ENCODE measurements at places on chromosomes 6 and 20.

- no peak for DNase-seq
Measured at GRCh38 chr20:41004531-41005360, 23.9 kb upstream of the TOP1 start.

DNA sequence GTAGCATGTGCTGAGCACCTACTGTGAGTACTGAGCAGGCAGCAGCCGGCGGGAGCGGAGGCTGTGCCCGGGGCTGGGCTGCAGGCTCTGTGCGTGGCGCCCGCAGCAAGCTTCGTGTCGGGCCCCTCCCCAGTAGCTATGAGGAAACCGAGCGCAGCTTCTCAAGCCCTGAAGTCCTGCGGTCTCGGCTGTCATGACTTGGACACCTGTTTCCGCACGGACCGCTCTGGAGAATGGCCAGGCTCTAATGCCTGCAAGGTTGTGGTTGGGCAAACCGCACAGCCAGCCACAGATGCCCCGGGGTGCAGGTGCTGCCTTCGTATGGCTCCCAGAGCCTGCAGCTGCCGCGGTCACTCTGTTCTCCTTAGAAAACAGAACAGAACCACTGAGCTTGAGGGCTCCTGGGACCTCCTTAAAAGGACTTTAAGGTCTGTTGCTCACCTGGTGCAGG, 33.7 kb downstream of the PYGB start:
- no peak for DNase-seq

DNA sequence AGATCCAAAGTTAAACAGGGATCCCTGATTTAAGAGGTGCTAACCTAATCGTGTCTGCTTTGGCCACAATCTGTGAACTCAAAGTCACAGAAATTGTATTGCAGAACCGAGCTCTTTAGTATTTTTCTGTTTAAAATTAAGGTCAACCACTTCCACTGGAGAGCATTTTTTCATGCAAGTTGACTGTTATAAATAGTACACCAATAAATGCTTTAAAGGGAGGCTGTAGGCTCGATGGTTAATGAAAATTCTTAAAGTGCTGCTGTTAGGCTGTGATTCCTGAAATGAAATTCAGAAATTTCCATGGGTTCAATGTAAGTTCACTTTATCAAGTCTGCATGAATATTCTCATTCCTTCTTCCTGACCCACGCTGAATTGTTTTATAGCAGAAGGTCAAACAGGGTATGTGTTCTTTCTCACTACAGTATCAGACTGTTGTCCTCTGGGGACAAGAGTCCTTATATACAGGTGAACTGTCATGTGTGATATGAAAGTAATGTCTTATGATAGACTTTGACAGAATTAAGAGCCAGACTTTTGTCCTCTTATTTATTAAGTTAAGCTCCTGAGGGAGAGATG, 92.5 kb upstream of the HDGFL1 start:
- DNase-seq: no peak

DNA sequence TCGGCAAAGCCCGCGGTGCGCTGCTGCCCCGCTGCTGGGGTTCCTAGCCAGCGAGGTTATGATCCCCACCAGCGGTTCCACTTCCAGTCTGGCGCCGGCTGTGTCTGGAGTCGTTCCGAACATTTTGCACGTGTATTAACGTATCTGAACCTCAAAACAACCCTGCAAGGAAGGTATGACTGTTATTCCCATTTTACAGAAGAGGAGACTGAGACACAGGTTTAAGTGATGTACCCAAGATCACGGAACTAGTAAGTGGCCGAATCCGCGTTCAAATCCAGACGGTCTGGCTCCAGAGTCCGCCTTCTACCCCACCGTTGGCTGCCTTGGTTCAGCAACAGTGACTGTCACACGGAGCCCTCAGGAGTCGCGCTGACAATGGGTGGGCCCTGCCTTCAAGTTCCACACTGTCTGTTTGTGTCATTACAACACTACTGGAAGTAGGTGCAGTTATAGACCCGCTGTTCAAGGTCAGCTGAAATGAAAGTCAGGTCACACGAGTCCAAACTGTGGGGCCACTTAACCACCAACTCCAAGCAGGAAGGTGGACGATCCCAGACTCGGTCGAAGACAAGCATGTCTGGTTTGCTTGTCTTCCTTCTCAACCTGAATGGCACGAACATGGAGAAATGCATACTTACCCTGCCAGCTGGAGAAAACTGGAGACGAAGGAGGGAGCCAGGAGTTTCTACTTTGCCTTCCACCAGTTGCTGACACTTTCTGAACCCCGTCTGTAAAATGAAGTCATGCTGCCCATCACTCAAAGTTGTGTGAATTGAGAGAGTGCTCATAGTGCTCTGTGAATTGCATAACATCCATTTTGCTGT, 803 bp upstream of the SRXN1 start:
- DNase-seq: no peak

- no peak for DNase-seq
Measured at GRCh38 chr20:2697768-2698167, 5.2 kb downstream of the EBF4 start.

- DNase-seq: peak; percentile 21
Measured at GRCh38 chr6:74259981-74260380, 564.0 kb downstream of the CD109 start.

DNA sequence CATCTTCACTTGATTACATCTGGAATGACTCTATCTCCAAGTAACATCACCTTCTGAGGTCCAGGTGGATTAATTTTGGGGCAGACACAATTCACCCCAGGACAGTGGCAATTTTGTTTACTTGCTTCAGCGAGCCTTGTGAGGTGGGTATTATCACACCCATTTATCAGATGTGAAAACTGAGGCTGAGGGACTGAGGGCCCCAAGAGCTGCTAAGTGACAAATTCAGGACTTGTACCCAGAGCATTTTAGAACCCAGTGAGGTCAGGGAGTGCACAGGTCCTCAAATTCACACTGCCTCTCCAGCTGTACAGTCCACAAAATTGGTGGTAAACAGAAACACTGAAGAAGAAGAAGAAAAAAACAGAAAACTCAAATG, 125.2 kb upstream of the PMEPA1 start:
- no peak for DNase-seq

- peak; percentile 51 for DNase-seq
Measured at GRCh38 chr20:1856424-1856823, 38.8 kb upstream of the SIRPA start.

GRCh38 chr20:10641893-10642292, 31.9 kb downstream of the JAG1 start:
- no peak for DNase-seq

DNA sequence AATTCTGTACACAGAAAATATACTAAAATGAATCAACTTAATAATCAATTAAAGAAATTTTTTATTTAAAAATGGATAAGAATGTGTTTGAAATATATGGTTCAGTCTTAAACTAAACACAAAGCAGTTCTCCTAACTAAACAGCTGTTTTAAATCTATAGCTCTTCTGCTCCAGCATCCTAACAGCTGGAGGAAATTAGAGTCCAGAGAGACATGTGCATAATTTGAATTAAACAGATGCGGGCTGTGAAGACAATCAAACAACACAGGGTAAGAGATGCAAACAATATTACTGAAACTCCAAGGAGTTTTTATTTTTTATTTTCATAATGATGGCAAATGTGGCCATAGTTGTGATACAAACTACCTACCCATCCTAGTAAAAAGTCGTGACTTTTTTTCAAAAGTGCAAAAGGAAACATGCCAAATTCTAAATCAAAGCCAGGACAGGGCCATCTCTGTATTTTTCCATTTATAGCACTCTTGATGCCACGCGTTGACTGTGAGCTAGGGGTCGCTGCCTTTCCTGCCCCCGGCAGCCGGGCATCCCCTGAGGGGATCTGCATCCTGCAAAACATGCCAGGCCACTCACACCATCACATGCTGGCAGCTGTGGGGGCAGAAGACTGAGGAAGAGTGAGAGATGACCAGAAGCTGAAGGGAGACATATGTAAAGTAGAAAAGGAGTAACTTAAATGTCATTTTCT, 310.6 kb downstream of the PRKN start:
- peak; percentile 2 for DNase-seq

DNA sequence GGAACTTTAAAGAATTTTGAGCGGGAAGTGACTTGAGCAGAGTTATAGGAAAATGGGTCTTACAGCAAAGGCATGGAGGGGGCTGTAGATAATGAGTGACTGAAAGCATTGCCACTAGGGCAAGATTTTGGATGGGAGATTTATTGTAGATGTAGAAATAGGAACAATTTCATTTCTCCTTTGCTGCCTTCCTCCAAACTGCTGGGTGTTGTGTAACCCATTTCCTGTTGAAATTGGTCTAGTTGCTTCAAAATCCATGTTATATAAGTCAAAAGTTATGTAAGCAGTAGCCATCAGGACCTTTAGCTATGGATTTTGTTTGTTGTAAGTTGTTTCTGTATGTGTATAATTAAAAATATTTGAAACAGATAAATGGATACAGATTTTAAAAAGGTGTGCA, 11.1 kb downstream of the YWHAB start:
- DNase-seq: no peak

- DNase-seq: no peak
Measured at GRCh38 chr6:169803816-169804340, 52.5 kb downstream of the ERMARD start.

- no peak for DNase-seq
Measured at GRCh38 chr6:84776392-84776791, 12.0 kb upstream of the TBX18 start.

DNA sequence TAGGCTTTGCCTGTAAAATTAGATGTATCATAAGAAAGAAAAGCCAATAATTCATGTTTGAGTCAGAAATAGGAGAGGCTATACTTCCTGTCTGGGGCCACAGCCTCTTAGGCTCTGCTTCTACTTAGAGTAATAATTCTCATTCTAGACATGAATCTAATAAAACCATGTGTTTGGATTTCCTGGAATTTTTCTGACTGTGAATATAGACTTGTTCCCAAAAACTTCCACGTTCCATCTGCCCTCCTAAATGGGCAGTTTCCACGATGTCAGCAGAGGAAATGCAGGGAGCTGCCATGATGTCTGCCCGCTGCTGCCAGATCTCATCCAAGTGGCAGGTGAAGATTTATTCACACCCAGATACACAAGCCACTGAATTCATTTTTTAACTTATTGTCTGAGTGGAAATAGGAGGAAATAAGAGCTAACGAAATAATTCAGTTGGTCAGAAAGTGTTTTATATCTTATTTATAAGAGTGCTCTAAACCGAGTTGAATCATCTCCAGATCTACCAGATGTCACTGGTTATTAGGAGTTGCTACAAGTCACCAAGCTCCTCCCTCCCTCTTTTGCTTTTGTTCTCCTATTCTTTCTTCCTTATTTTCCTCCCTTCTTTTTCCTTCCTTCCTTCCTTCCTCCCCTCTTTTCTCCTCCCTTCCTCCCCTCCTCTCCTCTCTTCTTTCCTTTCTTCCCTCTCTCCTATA, 69.3 kb downstream of the ALDH8A1 start:
- DNase-seq: peak; percentile 79

DNA sequence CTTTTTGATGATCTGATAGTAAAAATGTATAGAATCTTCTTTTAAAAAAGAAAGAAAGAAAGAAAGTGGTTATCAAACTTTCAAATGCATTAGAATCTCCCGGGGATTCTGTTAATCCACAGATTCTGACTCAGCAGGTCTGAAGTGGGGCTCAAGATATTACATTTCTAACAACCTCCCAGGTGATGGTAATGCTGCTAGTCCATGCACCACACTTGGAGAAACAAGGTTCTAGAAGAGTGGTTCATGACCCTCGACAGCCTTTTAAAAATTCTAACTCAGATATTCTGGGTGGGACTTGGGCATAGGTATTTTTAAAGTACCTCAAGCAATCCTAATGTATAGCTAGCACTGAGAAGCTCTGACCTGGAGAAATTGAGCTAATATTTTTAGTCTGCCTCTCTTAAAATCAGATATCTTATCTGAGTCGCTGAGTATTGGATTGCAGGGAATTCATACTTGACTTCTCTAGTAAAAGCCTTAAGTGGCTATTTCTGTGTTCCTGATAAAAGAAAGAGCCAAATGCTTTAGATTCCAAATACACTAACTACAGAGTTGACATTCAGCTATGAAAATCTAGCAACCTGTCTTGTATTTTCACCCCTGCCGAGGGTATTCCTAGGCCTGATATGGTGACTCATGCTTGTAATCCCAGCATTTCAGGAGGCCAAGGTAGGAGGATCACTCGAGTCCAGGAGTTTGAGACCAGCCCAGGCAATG, 252.4 kb downstream of the PHACTR1 start:
- no peak for DNase-seq

GRCh38 chr20:59333951-59334350, 33.5 kb downstream of the EDN3 start:
- no peak for DNase-seq

GRCh38 chr6:101114703-101115102, 233.6 kb upstream of the ASCC3 start:
- DNase-seq: peak; percentile 39

DNA sequence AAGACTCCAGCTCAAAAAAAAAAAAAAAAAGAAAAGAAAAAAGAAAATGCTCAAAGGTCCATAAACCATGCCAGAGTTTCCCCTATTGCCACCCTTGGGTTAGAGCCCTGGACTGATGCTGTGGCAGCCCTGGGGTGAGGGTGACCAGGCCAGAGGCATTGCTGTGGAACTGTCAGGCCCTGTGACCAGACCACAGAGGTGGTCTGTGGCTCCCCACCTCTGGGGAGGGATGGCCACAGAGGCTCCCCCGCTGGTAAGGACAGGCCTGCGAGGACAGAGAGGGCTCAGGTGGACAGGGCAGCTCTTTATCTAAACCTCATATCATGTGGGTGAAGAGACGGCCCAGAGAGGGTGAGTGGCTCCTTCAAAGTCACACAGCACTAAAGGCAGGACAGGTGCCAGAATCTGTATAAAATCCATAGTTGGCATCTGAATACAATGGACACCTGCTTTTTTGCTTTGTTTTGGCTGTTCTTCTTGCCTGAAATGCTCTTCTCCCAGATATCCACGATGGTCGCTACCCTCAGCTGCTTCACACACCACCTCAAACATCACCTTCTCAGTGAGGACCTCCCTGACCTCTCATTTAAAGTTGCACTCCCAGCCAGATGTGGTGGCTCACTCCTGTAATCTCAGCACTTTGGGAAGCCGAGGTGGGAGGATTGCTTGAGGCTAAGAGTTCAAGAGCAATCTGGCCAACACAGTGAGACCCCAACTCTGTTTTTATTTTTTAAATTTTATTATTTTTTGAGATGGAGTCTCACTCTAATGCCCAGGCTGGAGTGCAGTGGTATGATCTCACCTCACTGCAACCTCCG, 22.5 kb upstream of the SPDEF start:
- DNase-seq: no peak

DNA sequence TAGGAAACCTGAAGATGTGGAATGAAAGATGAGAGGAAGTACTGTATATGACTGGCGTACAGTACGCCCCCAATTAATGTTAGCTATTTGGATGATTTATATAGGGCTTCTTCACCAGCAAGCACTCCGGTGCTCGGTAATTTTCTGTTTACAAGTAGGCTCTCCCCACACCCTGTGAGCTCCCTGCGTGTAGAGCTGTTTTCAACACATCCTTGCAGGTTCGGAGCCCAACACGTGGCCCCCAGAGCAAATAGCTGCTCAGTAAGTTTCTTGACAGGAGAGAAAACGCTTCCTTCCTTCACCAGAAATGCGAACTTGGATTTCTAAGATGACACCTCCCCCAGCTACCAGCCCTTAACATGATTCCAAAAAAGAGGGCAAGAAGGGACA, 1.2 kb upstream of the RAB22A start:
- DNase-seq: no peak
